ENCODE measurements at places on chromosomes 5 and 9. TPM values are rescaled to one million over a fixed set of nuclear protein-coding genes. Genes with fewer than 3 reads are reported as not detected.

The GARIN3 gene
- total RNA-seq: not detected

DNA sequence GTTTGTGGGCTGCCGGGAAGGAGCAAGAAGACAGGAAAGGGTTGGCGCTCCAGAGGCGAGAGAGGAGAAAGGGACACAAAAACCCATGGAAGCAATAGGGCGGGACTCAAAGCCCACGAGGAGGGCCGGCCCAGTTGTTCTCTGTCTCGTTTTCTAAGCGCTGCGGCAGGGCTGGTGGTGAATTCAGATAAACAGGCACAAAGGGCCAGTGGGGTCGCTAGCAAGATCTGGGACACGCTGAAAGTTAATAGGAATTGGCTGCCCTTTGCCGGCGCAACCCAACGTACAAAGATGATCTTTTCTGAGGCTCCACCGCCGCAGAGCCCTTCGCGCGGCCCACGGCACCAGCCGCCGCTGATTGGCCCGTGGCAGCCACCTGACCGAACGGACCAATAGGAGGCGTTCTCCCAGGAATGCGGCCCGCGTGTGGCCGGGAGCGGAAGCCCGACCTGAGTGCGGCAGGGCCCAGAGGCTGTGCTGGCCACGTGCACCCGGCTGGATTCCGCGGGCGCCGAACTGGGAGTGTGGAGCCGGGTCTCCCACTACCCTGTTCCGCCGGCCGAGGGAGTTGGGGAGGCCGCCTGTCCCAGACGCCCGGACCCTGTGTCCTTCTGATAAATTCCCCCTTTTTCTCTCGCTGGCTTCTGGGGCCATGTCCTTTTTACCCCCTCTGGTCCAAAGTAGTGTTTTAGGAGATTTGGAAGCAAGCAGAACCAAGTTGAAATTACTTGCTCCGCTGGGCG lies 16.8 kb upstream of the NSD1 start:
- peak; percentile 90 for DNase-seq

GRCh38 chr9:114371973-114372917 lies 15.5 kb downstream of the AKNA start:
- no peak for DNase-seq

DNA sequence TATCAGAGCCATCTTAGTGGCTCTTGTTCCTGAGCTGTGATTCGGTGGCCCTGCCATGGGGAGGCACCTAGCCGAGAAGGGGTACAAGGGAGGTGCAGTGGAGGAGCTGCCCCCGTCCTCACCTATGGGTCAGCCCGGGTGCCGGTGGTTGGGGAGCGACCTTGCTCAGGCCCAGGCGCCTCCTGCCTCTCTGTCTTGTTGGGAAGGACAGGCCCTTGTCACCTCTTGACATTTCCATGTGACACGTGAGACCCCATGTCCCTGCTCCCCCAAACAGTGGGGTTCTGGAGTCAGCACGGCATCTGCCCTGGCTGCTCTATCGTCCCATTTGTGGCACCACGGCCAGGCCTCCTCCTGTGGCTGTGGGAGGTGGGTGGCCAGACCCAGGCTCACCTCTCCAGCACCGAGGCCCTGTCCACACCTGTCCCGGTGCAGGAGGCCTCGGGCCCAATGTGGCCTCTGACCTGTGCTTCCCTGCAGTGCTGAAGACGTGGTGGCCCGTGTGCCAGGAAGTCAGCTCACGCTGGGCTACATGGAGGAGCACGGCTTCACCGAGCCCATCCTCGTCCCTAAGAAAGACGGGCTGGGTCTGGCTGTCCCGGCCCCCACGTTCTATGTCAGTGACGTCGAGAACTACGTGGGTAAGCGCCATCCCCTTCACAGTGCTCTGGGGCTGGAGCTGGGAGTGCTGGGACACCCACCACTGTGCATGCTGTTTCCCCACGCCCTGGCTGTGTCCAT lies 68.9 kb downstream of the PHF2 start:
- DNase-seq: no peak

DNA sequence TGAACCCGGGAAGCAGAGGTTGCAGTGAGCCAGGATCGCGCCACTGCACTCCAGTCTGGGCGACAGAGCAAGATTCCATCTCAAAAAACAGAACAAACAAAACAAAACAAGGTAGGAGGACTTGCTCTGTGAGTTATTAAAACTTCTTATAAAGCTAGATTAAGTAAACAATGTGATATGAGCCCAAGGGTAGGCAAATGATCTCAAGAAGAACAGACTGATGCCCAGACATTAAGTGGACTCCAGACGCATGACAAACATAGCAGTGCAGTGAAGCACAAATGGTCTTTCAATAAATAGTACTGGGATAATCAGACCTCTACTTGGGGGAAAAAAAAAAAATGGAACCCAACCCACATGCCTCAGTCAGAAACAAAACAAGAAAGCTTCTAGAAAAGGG lies 45.7 kb downstream of the SETX start:
- no peak for DNase-seq

DNA sequence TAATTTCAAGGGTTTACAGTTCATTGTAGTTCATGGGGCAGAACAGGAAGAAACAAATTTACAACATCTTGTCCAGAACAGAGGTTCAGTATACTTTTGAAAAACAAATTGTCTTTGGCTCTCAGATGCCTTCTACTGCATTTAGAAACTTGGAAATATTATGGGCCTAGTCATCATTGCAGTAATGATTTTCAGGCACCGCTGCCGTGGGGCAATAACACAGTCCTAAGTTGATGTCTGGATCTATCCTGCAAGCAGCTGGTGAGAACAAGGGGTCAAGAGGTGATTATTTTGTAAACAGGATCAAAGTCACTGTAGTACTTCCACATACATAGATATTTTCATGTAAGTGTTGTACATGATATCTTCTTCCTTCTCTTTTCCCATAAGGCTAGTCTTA lies 82.5 kb upstream of the CAST start:
- DNase-seq: no peak

Measured in left ventricle myocardium inferior (tissue), 1 donor.